ENCODE measurements at places on chromosomes 5 and 9.

GRCh38 chr9:116646661-116647514, 40.2 kb upstream of the TRIM32 start:
- DNase-seq = peak; percentile 15

DNA sequence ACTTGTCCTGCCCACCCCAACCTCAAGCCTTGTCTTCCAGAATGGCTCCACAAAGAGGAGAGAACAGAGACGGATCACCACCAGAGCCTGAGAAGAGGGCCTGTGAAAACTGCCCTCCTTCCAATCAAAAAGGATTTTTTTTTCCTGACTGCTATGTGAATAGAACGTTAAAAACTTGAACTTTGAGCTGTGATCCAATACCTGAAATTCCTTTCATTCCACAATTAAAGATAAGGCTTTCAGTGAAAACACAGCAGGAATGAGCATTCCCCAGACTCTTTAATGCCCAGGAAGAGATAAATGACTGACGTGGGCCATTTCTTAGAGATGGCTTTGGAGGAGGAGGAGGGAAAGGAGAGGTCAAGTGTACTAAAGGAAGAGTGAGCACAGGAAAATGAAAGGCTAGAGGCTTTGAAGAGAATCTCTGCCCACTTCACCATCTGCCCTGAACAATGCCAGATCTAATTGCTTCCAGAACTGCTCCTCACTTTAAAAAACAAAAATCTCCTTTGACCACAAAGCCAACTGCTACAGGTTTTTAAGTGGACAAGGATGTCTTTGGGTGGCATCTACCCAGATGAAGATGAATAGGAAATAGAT, 177.9 kb upstream of the MAP3K1 start:
- DNase-seq = no peak

- DNase-seq = no peak
Measured at GRCh38 chr5:134258896-134259295, 33.0 kb upstream of the PPP2CA start.

- no peak for DNase-seq
Measured at GRCh38 chr9:126689027-126689825, 75.5 kb downstream of the LMX1B start.

GRCh38 chr5:123835421-123835820, 323.4 kb downstream of the CSNK1G3 start:
- DNase-seq = no peak

GRCh38 chr9:16126042-16126441, 573.2 kb downstream of the CCDC171 start:
- DNase-seq = no peak

- DNase-seq = peak; percentile 24
Measured at GRCh38 chr5:61256474-61256873, 75.6 kb upstream of the ZSWIM6 start.

- no peak for DNase-seq
Measured at GRCh38 chr5:67431191-67431590, 234.6 kb upstream of the CD180 start.

- peak; percentile 26 for DNase-seq
Measured at GRCh38 chr5:125326150-125326510, 579.7 kb upstream of the ZNF608 start.

DNA sequence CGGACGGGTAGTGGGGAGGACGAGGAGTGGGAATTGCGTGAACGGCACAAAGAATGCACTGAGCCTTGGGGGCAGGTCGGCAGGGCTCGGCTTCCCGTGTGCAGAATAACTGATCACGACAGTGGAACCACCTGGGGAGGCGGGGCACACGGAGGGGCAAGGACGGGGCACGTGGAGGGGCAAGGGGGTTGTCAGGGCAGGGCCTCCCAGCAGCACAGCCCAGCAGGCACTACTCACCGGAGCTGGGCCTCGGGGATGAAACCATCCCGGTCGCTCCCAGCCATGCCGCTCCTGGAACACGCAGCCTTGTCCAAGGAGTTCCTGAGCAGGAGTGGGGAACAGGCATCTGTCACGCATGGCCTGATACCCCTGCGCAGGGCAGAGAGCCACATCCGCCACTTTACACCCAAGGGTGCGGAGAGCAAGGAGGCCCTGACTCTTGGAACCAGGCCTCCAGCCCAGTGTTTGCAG, 33.4 kb downstream of the SARDH start:
- DNase-seq = no peak

DNA sequence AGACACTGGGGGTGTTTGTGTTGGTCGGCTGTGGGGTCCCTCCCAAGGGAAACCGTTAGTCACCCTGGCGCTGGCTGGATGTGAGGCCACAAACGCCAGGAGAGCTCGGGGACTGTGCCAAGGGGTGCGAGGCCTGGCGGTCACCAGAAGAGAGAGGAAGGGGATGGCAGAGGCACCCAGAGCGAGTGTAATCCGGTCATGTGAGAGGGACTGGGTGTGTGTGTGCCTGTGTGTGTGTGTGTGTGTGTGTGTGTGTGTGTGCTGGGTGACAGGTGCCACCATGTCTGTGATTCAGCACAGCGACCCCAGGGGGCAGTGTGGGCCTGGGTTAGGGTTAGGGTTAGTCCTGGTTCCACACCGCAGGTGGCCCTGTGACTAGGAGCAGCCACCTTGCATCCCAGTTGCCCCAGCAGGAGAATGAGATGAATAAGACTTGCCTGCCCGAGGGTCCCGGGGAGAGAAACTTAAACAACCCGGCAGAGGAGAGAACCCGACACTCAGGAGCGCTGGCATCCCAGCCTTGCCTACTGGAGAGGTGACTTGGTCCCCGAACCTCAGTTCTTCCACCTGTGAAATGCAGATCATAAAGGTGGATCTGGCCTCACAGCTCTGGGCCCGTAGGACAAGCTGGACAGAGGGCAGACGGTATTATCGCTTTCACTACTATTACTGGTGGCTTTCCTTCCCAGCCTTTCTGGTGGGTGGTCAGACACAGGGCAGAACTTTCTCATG, 1.4 kb upstream of the ADAMTSL2 start:
- peak; percentile 9 for DNase-seq

DNA sequence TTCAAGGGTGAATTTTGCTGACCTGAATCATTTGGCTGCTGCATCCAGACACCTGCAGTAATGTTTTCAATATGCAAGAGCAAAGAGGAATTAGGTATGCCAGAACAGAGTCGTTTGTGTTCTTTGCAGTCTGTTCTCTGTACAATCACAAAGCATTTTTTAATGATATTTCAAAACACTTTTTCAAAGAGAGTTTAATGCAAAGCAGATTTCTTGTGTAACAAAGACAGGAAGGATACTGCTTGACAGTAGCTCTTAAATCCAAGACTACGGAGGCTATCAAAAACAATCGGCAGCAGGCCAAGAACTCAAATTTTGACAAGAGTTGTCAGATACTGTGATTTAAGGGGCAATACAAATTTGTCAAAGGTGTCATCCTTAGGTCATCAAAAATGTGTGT, 341.9 kb downstream of the GADD45G start:
- no peak for DNase-seq

DNA sequence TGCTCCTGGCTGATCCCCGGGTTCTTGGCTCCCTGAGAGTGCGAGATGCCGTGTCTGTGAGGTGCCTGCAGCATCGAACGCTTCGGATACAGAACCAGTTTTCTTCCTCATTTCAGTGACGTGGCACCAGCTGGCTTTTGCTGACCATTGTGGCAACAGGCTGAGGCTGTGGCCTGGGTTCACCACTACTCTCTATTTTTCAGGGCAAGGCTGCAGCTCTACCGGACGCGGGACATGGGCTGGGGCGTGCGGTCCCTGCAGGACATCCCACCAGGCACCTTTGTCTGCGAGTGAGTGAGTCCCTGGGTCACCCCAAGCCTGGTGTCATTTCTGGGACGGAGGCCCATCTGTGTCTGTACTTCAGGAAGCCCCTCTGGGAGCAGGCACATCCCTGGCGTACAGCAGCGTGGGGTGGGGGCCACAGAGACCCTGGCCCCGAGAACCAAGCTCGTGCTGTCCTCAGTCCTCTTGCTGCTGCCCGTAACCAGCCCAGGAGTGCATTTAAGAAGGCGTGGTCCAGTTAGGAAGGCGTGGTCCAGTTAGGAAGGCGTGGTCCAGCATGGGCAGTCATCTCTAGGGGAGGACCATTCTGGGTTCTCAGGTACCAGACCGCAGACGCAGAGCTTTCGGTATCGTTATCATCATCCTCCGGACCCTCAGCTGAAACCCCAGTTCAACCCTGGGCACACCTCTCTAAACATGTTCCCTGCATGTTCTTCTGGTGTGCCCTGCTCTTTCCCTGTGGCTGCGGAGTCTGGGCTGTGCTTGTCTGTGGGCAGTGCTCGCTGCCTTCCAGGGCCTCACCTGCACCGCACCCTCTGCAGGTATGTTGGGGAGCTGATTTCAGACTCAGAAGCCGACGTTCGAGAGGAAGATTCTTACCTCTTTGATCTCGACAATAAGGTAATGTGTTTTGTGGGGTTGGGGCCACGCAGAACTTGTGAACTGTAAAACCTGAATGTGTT, 60.1 kb upstream of the CACNA1B start:
- DNase-seq = no peak

GRCh38 chr9:121206516-121207370, 5.1 kb upstream of the RAB14 start:
- peak; percentile 25 for DNase-seq

- no peak for DNase-seq
Measured at GRCh38 chr5:147643142-147643541, 133.3 kb upstream of the DPYSL3 start.

GRCh38 chr5:43415935-43416802, 4.0 kb upstream of the CCL28 start:
- DNase-seq = no peak

DNA sequence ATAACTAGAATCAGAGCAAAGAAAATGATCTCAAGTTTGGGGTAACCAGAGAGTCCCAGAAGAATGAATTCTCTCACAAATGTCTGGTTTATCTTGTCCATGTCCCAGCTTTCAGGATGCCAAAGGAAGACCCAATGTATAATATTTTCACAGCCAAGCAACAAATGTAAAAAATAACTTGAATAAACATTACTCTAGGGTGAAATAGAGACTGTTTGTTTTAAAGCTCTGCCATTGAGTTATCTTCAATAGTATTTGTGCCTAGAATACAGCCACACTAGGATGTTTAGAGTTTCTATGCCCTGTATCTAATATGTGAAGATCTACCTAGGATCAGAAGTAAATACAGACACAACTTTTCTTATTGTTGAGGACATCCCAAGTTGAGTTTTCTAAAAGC, at the start of gene OR13C4:
TSS of gene OR13C4 (minus strand) at position 101 of the 400 bp plus-strand sequence. CDS start at position 101, 0 bp downstream.
- no peak for DNase-seq

- no peak for DNase-seq
Measured at GRCh38 chr5:168287362-168287761, 4.1 kb upstream of the WWC1 start.

- DNase-seq = peak; percentile 72
Measured at GRCh38 chr5:126805063-126805462, 28.1 kb downstream of the LMNB1 start.

DNA sequence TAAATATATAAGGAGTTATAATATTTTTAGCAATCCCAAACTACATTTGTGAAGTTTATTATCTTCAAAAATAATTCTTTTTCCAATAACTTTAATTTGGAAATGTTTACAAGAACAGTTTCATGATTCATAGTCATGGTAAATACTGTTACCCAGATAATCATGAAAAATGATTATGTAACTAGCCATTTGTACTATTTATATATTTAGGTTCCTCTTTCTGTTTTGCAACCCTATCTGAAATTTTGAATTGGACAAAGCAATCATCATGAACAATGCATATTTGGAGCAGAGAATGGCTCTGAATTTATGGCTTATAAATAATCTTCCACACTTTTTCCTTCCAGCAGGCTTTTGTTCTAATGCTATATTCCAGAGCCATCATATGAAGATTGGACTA, 499.7 kb downstream of the SLCO4C1 start:
- no peak for DNase-seq

GRCh38 chr5:180636403-180637075, 12.9 kb downstream of the FLT4 start:
- no peak for DNase-seq

GRCh38 chr5:133267601-133268000, 215.8 kb downstream of the HSPA4 start:
- no peak for DNase-seq

GRCh38 chr5:156095709-156096241, 231.2 kb upstream of the SGCD start:
- no peak for DNase-seq

DNA sequence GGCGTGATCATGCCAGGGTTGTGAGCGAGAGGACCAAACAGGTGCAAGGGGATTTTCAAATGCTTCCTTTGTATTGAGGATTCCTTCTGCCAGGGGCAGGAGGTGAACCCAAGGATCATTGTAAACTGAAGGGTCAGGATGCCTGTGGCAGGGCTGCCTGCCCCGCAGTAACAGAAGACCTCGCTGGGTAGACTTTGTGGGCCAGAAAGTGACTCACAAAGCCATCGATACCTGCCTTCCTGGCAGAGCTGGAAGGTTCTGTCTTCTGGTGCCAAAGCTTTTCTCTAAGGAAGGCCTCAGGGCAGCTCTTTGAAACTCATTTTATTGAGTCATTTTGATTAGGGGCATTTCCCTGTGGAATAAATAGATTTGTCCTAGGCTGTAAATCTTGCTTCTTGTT, 223.4 kb downstream of the ICE1 start:
- DNase-seq = no peak

GRCh38 chr9:29873579-29873978, 2300.3 kb upstream of the C9orf72 start:
- DNase-seq = no peak

- no peak for DNase-seq
Measured at GRCh38 chr9:36855448-36856315, 178.4 kb downstream of the PAX5 start.

DNA sequence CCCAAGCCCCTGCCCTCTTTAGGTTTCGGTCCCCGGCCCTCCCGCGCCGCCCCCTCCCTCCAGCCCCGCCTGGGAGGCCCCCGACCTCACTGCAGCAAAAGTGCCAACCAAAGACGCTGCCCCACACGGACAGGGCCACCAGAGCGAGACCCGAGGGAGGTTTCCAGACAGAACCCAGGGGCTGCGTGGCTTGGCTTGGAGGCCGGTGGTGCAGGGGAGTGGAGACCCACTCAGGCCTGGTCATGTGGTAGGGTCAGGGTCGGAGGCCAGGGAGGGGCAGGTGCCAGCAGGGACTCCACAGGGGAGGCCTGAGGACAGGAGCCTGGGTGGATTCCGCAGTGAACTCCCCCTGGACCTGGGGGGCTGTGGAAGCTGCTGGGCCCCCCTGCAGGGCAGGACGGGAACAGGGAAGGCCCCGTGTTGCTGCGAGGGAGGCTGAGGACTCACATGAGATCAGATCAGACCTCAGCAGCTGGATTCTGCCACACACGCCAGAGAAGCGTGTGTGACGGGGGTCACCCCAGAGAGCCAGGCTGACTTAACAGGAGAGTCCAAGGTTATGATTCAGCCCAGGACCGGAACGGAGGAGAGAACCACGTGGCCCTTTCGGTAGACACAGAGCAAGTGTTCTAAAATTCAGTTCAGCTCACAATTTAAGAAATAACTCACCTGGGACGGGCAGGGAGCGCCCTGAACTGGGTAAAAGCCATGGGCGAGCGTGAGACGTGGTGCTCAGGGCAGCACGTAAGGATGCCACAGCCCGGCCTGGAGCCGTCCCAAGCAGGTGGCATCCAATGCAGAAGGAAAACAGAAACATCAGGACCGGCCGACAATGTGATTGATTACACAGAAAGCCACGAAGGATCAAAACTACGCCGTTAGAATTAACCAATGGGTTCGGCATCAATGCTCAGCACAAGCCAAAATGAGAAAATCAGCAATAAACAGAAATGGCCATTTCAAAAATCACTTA, 38.9 kb downstream of the EXD3 start:
- DNase-seq = no peak
